ENCODE measurements at places on chromosomes 2 and 18. TPM values are rescaled to one million over a fixed set of nuclear protein-coding genes. Genes with fewer than 3 reads are reported as not detected.

GRCh38 chr18:7207366-7207915, 23.4 kb upstream of the LRRC30 start:
- DNase-seq: no peak

Gene MEP1B
- polyA plus RNA-seq: 1.8 TPM

Gene LYPD1
- not detected for polyA plus RNA-seq

GRCh38 chr18:13622751-13623150, 103.6 kb downstream of the FAM210A start:
- DNase-seq: no peak

- DNase-seq: no peak
These were observed 240.7 kb upstream of the DPP10 start for GRCh38 chr2:114201781-114202180.

DNA sequence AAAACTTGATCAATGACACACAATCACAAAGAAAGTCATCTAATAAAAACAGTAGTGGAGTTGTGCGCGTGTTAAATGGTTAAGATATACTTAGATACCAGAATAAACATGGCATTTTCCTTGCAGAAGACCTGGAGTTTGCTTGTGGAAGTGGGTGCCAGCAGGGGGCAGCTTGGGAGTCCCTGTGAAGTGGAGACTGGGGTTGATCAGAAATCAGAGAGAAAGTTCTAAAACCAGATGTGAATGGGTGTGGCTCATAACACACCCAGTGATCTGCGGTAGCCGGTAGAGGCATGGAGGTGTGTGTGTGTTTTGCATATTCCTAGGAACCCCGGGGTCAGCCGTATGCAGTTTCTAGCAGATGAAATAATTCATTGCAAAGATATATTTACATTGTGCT, 300.1 kb upstream of the TRIB2 start:
- peak; percentile 72 for DNase-seq

- DNase-seq: no peak
These were observed 7.2 kb downstream of the ARPC2 start for GRCh38 chr2:218224186-218224585.

Gene RGPD8
- polyA plus RNA-seq: 2.1 TPM

DNA sequence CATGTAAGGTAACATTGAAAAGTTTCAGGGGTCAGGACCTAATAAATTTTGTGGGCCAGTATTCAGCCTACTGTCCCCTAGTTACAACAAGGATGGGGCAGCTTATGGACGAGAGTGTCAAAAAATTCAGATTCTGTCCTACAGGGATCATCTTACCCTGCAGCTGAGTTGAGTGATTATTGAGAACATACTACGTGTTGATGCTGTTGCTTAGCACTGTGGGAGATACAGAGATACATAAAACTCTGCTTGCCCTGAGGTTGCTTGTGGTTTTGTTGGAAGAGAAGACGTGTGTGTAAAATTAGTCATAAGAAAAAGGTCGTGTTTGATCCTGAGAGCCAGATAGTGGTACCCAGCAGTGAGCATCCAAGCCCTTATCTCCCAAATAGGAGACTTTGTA, 253.2 kb downstream of the NEDD4L start:
- no peak for DNase-seq

- DNase-seq: no peak
These were observed 211.0 kb upstream of the SIX2 start for GRCh38 chr2:45220227-45220626.

DNA sequence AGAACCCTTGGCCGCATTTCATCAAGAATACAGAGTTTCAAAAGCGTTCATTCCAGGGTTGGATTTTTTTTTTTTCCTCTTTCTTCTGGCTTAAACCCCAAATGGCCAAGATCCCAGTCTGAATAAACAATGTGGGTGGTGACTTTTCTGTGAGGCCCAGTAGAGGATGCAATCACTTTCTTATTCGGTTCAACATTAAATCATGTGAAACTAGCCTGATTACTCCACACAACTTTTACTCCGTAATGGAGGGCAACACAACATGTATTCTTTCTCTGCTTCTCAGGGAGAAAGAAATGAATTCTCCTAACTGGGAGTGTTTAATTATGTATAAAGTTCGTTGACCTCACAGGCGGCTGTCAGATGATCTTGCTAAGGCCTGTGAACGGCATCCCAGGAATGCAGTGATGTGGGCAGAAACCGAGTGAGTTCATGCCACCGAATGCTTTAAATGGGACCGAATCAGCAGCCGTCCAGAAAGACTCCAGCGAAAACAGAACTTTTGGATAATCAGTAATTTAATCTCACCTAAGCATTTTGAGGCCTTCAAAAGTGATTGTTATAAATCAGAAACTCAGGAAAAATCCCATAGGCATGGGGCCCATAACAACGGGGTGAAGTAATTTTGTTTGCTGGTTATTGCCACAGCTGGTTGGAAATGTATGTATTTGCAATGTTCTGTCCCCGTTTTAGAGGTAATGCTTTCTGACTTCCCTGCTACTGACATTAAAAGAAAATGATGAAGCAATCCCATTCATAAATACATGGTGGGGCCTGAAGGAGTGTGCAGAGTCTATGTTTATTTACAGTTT, 81.5 kb downstream of the BCL2 start:
- DNase-seq: no peak

DNA sequence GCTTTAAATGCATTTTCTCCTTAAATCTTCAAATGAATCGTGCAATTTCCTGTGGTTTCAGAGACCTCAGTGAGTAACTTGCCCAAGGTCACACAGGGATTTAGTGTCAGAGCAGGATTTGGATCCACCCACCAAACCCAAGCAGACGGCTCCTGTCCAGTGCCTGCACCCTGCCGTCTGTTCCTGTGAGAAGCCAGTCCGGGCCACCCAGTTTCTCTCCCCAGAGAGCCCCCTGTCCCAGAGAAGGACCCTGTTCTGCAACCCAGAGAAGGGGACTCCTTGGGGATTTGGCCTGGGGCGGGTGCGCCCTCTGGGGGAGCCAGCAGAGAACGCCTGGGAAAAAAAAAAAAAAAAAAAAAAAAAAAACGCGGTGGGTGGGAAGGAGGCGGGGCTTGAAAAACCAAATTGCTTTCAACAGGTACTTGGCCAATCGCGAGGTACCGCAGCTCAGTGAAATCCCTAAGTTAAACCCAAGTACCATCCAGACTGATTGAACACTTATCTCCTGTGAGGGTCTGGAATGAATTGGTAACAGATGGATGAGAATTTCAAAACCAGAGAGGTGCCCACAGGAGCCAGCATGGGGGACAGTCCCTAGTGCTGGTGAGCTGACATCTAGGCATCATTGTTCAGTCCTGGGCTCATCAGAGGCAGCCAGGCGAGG, 30.9 kb upstream of the REEP1 start:
- DNase-seq: no peak

DNA sequence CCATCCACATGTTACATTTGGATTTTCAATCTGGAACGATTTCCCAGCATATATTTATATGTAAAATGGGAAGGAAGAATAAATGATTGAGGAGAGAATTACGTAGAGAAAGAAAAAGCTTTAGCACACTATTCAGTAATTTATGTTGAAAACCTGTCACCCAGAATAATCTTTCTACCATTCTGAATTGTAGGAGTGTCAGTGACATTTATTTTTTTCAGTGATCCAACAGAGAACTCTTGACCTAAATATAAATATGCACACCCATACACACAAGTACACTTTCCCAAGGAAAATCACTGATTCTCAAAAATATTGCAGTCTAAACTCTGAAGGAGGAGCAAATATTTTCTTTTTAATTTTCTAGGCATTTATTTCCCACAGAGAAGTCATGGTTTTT, 140.2 kb upstream of the LRP1B start:
- no peak for DNase-seq

GRCh38 chr2:77270433-77270832, 251.7 kb downstream of the LRRTM4 start:
- DNase-seq: no peak

Gene FAM117B
- polyA plus RNA-seq: 3.6 TPM

Gene DOK1
- polyA plus RNA-seq: 17.1 TPM

DNA sequence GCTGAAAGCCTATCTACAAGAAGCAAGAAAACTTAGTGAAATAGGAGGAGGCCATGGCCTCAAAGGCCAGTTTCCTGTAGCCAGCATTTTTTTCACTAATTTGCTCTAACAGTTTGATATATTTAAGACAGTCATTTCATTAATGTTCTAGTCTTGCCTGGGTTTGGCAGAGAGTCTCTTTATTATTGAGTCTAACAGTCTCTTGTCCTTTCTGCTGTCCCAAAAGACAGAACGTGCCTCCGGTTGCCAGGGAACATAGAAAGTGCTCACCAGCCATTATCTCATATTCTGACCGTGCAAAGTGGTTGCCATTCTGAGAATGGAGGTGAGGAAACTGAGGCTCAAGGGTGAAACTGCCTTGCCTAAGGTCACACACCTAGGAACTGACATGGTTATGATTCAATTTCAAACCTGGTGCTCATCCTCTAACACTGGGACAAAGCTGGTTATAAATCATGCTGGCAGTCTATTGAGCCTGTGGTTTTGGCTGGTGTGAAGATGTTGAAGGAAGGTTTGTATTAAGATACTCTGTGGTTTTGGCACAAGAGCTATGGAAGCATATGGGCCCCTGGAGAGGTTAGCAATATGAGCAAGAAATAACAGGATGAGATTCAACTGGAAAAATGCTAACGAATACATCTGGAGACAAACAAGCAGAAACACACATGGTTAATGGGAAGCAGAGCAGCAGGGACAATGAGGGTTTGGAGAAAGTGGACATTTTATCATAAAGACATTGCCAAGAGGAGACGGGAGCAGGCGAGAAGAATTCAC, 903.3 kb upstream of the KLHL29 start:
- DNase-seq: no peak

- DNase-seq: peak; percentile 48
These were observed 60.9 kb upstream of the MMADHC start for GRCh38 chr2:149648282-149649030.

DNA sequence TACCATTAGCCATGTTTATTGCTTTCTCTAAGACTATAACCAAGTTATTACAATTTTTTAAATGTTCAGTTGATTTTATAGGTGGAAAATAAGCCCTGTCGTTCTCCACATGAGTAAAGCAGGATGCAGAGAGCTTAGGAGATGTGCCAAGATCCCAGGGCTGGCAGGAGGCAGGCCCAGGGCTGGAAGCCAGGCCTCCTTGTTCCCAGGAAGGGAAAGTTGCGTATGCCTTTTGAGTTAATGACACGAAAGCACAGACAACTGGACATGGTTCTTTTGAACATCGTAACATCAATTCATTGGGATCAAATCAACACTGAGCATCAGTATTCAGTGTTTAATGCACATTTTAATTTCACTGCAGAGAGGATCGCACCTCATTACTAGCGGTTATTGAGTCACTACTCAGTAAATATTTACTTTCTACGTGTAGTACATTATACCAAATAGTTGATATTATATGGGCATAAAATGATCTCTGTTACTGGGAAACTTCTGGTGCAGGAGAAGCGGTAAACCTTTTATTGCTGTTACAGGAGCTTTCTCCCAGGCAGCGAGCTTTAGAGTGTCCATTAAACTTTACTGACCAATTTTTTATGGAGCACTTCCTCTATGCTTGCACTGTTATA, 60.0 kb downstream of the RNF144A start:
- peak; percentile 91 for DNase-seq

- DNase-seq: no peak
These were observed 635 bp downstream of the SLC3A1 start for GRCh38 chr2:44275927-44276303.

- DNase-seq: no peak
These were observed 104.4 kb upstream of the ACAA2 start for GRCh38 chr18:49917742-49918141.

DNA sequence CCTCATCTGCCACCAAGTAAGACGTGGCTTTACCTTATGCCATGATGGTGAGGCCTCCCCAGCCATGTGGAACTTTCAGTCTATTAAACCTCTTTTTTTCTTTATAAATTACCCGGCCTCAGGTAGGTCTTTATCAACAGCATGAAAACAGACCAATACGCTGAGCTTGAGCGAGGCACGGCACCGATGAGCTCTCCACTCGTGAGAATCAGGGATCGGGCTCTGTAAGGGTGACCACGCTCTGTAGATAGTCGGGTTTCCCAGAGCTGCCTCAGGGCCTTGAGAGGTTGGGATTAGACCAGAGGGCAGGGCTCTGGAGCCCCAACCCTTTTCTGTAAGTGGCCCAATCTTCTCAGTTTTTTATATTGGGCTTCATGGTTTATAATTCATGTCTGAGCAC, 360.3 kb upstream of the MYT1L start:
- no peak for DNase-seq

GRCh38 chr2:236659758-236660150, 90.1 kb downstream of the ACKR3 start:
- peak; percentile 88 for DNase-seq

Gene OSR1
- 3.0 TPM for polyA plus RNA-seq

- DNase-seq: no peak
These were observed 30.8 kb upstream of the EML4 start for GRCh38 chr2:42138163-42139015.

GRCh38 chr2:58734365-58734764, 493.2 kb upstream of the FANCL start:
- no peak for DNase-seq

- no peak for DNase-seq
These were observed 128.6 kb downstream of the BIRC6 start for GRCh38 chr2:32485399-32485798.

DNA sequence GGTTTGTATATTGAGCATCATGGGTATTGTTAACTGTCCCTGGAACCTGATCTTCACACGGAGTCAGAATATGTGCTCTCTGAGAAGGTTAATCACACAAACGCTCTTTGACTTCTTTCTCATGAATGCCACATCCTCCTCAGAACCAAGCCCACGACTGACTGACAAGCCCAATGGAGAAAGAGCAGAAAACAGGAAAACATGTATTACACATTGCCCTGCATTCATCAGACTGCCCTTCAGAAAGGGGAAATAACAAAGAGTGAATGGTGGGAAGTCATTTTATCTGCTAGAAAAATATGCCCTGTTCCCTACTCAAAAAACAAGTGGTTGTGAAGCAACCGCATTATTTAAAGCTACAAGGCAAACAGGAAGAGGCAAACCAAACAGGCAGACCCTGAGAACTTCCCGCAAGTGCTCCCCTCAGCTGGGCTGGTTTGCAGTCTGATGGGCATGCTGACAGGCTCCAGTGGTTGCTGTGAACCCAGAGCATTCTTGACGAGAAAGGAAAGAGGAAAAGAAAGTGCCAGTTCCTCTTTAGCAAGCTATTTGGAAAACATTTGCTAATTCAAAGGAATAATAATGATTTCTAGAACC, 172.9 kb upstream of the SETBP1 start:
- DNase-seq: no peak

Gene DSG3
- 1.1 TPM for polyA plus RNA-seq

Gene POTEI
- polyA plus RNA-seq: 0.03 TPM
